Ecto neural progenitor cell (in vitro differentiated cells): ENCODE measurements at places on chromosomes 1 and 21.

DNA sequence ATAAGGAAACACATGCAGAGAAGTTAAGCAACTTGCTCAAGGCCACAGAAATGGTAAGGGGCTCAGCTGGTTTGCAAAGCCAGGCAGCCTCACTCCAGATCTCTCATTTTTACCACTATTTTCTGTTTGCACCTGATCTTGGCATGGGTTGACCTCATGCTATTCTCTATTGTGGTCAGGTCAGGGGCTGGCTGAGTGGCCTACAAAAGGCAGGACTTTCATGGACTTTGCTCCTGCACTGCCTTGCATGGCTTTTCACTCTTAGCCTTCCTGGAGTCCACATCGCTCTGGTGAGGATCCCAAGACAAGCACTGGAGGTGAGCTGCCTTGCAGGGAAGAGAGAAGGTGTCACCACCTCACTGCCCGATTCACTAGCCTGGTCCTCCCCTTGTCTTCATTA, 56.8 kb upstream of the CSF3R start:
- no peak for DNase-seq

DNA sequence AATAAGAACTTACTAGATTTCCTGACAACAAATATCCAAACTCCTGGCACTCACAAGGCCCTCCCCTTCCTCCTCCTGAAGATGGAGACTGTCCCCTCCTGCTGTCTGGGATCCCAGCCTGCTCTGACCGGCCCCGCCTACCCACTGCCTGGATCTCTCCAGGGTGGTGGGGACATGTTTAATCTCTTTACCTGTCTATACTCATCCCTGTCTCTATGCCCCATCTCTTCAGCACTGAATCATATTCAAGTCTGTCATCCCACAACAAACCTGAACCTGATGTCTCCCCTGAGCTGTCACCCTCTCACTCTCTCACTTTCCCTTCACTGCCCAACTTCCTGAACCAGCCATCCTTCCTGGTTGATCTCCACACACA, 22.1 kb downstream of the MATN1 start:
- DNase-seq: no peak

GRCh38 chr1:157241185-157241538, 103.0 kb upstream of the ETV3 start:
- no peak for DNase-seq

- DNase-seq: peak; percentile 94
Observed at GRCh38 chr1:3105167-3105863, 36.3 kb downstream of the PRDM16 start.

- DNase-seq: no peak
Observed at GRCh38 chr1:19689085-19689757, 24.5 kb downstream of the HTR6 start.

- DNase-seq: no peak
Observed at GRCh38 chr1:12142891-12143630, 23.7 kb upstream of the TNFRSF1B start.

DNA sequence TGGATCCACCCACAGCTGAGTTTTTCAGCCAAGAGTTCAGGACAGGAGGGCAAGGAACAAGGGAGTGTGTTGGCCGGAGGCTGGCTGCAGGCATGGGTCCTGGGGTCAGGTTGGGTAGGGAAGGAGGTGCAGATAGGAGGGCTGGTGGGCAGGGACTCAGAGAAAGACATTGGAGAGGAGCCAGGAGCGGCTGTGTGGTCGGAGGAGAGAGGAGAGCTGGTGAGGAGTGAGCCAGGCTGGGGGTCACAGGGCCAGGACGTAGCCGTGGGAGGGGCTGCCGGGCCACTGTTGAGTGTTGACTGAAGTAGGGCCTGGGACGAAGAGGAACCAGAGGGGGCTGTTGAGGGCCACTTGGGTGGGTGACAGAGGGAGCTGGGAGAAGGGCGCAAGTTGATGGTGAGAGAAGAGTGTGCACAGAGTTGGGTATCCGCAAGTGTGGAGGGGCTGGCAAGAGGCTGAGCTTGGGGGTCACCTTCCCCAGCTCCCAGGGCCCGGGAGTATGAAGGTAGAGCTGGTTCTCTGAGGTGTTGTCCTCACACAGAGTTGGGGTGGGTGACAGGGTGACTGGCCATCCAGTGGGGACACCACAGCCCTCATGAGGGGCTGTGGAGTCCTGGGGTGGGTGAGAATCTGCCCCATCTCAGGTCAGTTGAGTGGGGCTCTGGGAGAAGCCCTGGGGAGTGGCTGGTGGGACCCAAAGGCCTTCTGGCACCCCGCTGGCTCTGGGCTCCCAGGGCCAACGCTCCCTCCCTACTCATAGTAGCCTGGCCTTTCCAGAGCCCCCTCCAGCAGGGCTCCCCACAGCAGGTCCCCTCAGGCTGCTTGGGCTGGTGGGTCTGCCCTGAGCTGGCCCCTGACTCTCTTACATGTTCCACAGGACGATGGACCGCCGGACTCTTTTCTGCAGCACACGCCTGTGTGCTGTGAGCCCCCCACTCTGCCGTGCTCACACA, 21.9 kb downstream of the PODN start:
- DNase-seq: no peak

GRCh38 chr21:42282021-42282420, 33.2 kb downstream of the TFF3 start:
- DNase-seq: no peak

- DNase-seq: no peak
Observed at GRCh38 chr1:21913763-21914162, 23.3 kb downstream of the HSPG2 start.

GRCh38 chr1:93804412-93804811, 74.6 kb downstream of the DNTTIP2 start:
- no peak for DNase-seq

- DNase-seq: no peak
Observed at GRCh38 chr1:197399755-197400521, 131.9 kb downstream of the CRB1 start.

GRCh38 chr1:199132006-199132405, 493.2 kb downstream of the PTPRC start:
- no peak for DNase-seq

DNA sequence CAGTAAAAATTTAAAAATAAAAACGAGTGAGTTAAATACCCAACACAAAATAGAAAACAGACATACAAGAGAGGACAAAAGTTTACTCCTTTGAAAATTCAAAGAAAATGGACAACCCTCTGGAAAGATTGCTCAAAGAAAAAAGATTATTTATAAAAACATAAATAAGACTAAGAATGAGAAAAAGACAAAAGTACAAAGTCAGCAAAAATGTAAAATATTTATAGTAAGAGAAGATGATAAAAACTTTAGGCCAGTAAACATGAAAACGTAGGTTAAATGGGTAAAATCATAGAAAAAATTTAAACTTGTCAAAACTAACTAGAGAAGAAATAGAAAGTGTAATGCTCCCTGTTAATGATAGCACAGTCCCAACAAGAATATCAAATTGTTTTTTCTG, 31.9 kb upstream of the SLC45A1 start:
- DNase-seq: no peak

DNA sequence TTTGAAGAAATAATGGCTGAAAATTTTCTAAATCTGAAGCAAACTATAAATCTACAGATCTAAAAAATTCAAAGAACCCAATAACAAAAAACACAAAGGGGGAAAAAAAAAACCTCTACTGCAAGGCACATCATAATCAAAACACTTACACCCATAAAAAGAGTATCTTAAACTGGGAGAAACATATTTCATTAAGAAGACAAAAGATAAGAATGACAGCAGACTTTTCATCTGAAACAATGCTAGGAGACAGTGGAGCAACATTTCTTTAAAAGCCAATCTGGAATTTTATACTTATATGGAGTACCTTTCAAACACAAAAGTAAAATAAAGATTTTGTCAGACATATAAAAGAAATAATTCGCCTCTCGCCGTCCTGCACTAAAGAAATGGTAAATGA, 49.1 kb downstream of the COP1 start:
- no peak for DNase-seq

DNA sequence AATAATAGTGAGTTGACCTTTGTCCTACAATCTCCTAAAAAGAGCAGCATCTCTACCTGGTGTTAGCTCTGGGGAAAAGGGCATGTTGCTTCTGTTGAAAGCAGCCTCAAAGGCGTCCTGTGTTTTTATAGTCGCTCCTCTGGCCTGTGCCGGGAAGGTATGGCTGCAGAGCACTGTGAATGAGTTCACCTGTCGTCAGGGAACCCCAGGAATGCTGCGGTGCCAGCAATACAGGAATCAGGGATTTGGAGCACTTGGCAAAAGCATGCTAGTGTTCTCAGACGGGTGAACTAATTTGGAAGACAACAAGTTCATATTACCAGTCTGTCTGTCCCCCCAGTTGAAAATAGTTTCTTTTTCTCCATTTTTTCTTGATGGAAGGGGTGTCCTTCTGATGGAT, 60.3 kb upstream of the PGD start:
- DNase-seq: no peak

DNA sequence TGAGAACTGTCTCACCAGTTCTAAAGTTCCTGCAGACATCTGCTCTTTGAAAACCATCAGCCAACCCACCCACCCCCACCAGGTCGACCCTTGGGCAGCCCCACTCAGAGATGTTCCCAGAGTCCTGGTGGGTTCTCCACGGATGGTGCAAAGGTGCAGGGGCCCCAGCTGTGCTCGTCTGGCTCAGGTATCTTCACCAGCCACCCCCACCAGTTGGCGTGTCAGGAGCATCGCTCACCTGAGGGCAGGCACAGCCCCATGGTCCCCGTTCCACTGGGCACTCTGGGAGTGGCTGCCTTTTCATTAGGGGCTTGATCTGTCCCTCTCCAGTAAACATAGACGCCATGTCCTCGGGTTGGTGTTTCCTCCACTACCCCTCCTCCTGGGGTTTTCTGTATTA, 70.5 kb downstream of the UMODL1 start:
- no peak for DNase-seq

GRCh38 chr1:230371923-230372703, 54.0 kb downstream of the PGBD5 start:
- no peak for DNase-seq

DNA sequence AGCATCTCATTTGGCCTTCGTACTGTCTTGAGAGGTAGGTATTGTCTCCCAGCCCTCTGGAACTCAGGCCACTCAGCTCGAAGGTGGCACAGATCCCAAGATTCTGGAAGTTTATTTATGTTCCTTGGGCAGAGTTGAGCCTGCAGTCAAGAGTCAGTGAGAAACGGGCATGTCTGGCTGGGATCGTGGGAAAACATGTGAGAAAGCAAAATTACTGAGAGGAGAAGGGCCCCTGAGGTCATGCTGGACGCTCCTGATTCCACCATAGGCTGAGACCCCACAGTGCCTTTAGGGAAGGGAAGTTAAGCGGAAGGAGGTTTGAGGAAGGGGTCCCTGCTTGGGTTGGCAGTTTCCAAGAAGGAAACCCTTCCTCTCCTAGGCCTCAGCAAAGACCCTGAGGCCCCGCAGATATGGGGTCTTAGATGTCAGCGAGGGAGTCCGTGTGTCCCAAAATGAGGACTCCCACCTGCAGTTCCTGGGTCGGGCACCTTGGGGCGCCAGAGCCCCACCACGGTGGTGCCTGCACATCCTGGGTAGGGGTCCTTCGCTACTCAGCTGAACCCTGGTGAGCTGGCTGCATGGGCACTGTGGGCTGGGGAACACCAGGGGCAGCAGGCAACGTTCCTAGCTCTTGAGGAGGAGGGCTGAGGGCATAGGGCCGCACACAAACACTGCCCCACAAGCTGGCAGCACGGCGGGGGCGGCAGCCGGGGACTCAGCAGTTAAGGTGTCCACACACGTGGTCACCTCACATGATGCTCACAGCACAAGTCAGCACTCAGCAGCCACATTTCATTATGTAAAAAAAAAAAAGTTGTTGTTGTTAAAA, 12.3 kb upstream of the SEMA4A start:
- peak; percentile 89 for DNase-seq

- DNase-seq: peak; percentile 90
Observed at GRCh38 chr1:98661544-98662355, at the start of gene SNX7. TSS of gene SNX7 (plus strand) at chr1:98661721. CDS start at chr1:98661732, 11 bp downstream.
